Activated naive CD4-positive, alpha-beta T cell treated with anti-CD3 and anti-CD28 coated beads for 36 hours (primary cell): ENCODE measurements at places on chromosomes 7 and 10. TPM values are rescaled to one million over a fixed set of nuclear protein-coding genes. Genes with fewer than 3 reads are reported as not detected.

- H3K36me3 ChIP-seq: no peaks in the 10 kb centered on the region
Measured at GRCh38 chr10:110779489-110779888, 92.2 kb upstream of the PDCD4 start.

DNA sequence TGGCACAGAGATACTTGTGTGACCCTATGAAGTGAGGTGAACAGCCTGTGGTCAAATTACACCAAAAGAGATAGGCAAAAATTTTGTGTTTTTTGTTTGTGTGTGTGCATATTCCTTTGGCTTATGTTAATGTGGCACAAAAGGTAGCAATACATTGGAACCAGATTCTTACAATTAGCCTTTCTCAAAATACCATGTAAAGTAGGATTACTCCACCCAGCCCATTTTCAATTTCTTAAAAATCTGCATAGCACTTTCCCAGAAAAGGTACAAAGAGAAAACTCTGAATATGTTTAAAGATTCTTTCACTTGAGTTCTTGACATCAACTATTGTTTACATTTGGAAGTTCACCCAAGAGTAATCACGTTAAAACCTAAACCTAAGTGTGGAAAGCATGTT lies 157.3 kb upstream of the YAE1 start:
- peaks cover under 1% of the 10 kb centered on the region for H3K4me1 ChIP-seq
- H3K27ac ChIP-seq: no peak overlapping the region
- no peaks in the 10 kb centered on the region for H3K36me3 ChIP-seq
- H3K27me3 ChIP-seq: peaks cover 5% of the 10 kb centered on the region
- no peak for DNase-seq
- no peak overlapping the region for H3K4me3 ChIP-seq

DNA sequence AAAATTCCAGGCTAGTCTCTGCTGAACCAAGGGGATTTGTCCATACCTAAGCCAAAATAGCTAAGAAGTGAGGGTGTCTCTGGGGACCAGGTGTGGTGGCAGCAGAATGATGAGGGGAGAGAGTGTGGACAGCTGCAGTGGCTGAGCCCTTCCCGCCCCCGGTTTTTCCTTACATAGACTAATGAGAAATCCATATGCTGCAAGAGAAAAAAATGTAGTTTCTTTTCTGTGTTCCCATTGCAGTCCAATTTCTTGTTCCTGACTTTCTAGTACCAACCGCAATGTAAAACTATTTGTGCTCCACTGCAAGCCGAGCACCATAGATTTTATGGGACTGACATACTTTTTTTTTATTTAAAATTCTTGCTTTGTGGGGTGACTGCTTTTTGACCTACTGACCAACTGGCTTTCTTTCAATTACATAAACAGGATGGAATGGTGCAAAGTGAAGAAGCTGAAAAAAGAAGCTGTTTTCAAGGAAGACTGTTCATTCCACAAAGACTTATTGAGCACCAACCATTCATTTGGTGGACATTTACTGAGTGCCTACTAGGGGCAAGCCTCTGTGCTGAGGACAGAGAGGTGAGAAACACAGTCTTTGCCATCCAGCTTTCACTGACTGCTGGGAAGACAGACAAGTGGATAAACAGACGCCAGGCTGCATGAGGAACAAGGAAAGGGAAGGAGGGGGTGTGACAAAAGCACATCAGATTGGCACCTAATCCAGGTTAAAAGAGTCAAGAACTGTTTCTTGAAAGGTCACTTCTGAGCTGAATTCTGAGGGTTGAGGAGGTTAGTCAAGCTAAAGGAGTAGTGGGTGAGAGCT lies 9.8 kb downstream of the CEP41 start:
- no peak overlapping the region for H3K27ac ChIP-seq
- no peaks in the 10 kb centered on the region for H3K27me3 ChIP-seq
- peaks cover 5% of the 10 kb centered on the region for H3K36me3 ChIP-seq
- H3K4me1 ChIP-seq: peaks cover 26% of the 10 kb centered on the region
- DNase-seq: no peak

DNA sequence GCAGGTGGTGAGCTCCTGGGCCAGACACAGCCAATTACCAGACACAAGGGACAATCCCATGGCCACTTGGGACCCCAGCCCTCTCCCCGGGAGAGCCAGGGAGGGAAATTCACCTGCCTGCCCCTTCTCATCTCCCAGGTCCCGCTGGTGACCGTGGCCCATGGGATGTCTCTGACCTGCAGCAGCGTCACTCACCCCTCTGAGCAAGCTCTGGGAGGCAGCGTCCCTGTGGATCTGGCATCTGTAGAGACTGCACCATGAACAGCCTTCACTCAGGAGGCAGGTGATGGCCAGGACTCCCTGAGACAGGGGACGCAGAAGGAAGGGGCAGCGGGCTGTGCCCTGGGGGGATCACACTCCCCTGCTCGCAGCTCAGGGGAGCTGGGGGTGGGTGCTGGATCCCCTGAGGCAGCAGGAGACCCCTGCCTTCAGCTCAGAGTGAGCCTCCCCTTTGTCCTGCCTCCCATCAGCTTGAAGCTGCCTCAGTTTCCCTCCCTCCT lies 90.8 kb downstream of the FOXL3 start:
- peak overlapping the region; percentile 72 for H3K27ac ChIP-seq
- no peaks in the 10 kb centered on the region for H3K36me3 ChIP-seq
- no peak for DNase-seq
- H3K27me3 ChIP-seq: no peaks in the 10 kb centered on the region
- H3K4me3 ChIP-seq: no peak overlapping the region

- no peaks in the 10 kb centered on the region for H3K4me1 ChIP-seq
- H3K4me3 ChIP-seq: no peak overlapping the region
- H3K27ac ChIP-seq: no peak overlapping the region
- H3K36me3 ChIP-seq: no peaks in the 10 kb centered on the region
- H3K27me3 ChIP-seq: no peaks in the 10 kb centered on the region
- DNase-seq: peak; percentile 57
Measured at GRCh38 chr10:47361293-47361692, 13.1 kb downstream of the RBP3 start.

GRCh38 chr10:124032971-124033886 lies 60.2 kb downstream of the CHST15 start:
- peaks cover 7% of the 10 kb centered on the region for H3K4me1 ChIP-seq
- DNase-seq: no peak
- no peak overlapping the region for H3K4me3 ChIP-seq

- H3K27ac ChIP-seq: no peak within 1 kb of the TSS
- peaks cover 33% of the 10 kb centered on the region for H3K27me3 ChIP-seq
- H3K4me1 ChIP-seq: peaks cover 5% of the 10 kb centered on the region
- no peaks in the 10 kb centered on the region for H3K36me3 ChIP-seq
- DNase-seq: no peak
Measured at GRCh38 chr7:32957326-32958045, at the start of gene FKBP9. TSS of gene FKBP9 (plus strand) at chr7:32957440. CDS start at chr7:32957574, 134 bp downstream.

- H3K27me3 ChIP-seq: peaks cover 3% of the 10 kb centered on the region
- peak; percentile 76 for DNase-seq
- no peaks in the 10 kb centered on the region for H3K4me1 ChIP-seq
- no peaks in the 10 kb centered on the region for H3K36me3 ChIP-seq
Measured at GRCh38 chr10:44857363-44858016, 53.6 kb upstream of the TMEM72 start.

- no peak overlapping the region for H3K4me3 ChIP-seq
- H3K4me1 ChIP-seq: no peaks in the 10 kb centered on the region
- peaks cover 21% of the 10 kb centered on the region for H3K27me3 ChIP-seq
- H3K36me3 ChIP-seq: no peaks in the 10 kb centered on the region
Measured at GRCh38 chr10:113610631-113611601, 52.9 kb downstream of the NRAP start.

DNA sequence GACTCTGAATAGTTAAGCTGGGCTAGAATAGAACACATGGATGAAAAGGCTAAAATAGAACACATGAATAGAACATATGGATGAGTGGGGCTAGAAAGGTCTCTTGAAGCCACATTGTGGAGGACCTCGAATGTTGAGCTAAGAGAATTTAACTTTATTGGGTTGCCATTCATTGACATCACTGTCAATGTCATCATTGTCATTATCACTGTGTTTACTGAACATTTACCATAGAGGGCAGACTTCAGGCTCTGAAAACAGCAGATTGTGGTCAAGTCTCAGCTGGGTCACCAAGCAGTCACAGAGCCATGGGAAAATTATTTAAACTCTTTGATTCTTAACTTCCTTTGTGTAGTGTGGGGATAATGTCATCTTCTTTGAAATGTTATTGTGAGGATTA lies 80.4 kb downstream of the WDFY4 start:
- no peak for DNase-seq
- no peak overlapping the region for H3K27ac ChIP-seq
- no peaks in the 10 kb centered on the region for H3K4me1 ChIP-seq
- no peaks in the 10 kb centered on the region for H3K36me3 ChIP-seq
- H3K4me3 ChIP-seq: no peak overlapping the region
- H3K27me3 ChIP-seq: peaks cover 6% of the 10 kb centered on the region

DNA sequence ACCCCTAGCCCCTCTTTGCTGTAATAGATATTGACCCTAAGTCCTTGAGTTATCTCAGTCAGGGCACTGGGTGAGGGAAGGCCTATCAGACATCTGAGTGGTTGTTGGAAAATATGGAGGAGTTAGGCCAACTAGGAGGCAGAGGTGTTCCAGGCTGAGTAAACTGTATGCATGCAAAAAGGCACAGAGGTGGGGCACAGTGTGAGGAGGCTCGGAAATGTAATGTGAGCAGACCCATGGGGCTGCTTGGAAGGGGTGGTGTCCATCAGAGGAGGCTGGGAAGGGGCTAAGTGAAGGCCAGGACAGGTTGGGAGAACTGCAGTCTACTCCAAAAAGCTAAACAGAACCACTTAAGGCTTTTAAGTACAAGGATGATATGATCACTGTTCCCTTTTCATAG lies 323.2 kb upstream of the BMPER start:
- no peaks in the 10 kb centered on the region for H3K4me1 ChIP-seq
- no peak for DNase-seq
- H3K4me3 ChIP-seq: no peak overlapping the region
- no peaks in the 10 kb centered on the region for H3K36me3 ChIP-seq

The ANKRD61 gene
- total RNA-seq: not detected

The CABCOCO1 gene
- total RNA-seq: not detected

The KLF14 gene
- total RNA-seq: not detected

The NKX2-3 gene
- not detected for total RNA-seq

The FUOM gene
- total RNA-seq: 34.9 TPM

The OPALIN gene
- not detected for total RNA-seq

The TECPR1 gene
- total RNA-seq: 29.8 TPM

The ZNF853 gene
- 0.91 TPM for total RNA-seq
